NCI-H1417 (cell line): ENCODE measurements at places on chromosomes 16 and 17.

DNA sequence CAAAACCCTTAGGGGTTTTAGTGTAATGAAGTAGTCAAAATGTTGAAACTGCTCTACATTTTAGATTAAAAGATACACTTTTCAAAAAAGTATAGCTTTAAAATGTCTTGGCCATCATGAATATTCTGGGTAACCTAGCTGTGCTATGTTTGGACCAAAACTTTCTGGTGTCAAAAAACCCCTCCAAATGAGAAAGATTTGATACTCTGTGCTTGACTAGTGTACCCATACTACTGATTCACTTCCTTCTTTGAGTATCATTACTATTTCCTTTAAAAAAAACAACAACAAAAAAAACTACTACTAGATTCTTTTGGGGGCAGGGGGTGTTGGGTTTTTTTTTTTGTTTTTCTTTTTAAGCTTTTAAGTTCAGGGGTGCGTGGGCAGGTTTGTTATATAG is 37.3 kb downstream of the PTRH2 start:
- no peak for DNase-seq

GRCh38 chr17:40535924-40536294 is 29.4 kb downstream of the CCR7 start:
- DNase-seq, result peak; percentile 79

- no peak for DNase-seq
These were observed 11.8 kb downstream of the HMOX2 start for GRCh38 chr16:4487955-4488498.

DNA sequence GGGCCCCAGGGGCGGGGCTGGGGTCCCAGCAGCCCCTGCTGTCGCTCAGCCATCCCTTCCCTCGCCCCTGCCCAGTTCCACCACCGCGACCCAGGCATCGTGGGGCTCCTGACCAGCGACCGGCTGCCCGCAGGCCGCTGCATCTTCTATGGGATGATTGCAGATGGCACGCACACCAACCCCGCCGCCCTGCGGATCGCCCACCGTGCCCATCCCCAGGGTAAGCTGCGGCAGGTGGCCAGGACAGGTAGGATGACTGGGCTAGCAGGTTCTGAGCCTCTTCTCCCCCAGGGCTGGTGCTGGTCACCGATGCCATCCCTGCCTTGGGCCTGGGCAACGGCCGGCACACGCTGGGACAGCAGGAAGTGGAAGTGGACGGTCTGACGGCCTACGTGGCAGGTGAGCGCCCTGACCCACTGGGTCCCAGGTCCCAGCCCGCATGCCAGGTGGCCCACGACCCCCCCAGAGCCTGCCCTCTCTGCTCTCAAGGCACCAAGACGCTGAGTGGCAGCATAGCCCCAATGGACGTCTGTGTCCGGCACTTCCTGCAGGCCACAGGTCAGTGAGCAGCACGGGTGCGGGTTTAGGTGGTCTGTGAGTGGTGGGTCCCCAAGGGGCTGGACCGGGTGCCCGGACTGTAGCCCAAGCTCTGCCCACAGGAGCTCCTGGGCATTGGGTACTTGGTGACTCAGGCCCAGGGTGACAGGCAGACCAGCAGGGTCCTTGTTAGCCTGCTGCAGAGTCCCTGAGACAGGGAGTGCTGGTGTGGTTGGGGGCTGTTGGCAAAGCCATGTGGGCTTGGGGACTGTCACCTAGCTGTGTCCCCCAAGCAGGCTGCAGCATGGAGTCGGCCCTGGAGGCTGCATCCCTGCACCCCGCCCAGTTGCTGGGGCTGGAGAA is 2.8 kb downstream of the CEMP1 start:
- DNase-seq, result no peak

DNA sequence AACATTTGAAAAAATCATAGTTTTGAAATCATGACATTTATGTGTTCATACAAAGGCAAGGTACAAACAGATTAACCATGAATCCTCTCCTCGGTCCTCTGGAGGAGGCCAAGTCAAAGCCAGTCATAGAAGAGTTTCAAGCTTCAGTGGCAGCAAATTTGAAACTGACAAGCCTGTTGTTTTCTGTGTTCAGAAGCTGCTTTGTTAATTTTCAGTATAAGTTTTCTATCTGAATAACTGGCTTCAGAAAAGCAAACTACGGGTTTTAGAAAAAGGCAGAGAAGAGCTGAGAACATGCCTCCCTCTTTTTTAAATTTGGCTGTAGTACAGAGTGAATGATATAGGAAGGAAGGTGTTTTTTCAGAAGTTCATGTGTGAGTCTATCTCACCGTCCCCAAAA is 79.6 kb upstream of the CLEC18B start:
- DNase-seq, result no peak

DNA sequence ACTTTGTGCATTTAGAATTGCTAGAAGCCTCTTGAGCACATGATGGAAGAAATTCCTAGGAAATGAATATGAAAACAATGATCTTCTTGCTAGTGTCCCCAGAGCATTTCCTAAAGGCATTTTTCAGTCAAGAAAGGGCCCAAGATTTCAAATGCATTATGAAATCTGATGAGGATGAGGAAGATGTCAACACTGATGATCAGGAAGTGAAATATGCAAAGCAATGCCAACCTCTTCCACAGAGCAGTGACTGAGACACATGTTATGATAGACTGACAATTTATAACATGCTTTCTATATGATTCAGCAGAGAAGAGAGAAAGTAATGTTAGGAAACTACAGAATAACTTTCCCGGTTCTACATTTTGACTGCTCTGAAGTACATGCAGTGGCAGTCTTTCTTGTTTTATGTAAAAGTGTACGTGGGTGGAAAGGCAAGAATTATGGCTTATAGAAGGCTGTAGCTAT is 859.1 kb upstream of the GOT2 start:
- DNase-seq, result no peak

DNA sequence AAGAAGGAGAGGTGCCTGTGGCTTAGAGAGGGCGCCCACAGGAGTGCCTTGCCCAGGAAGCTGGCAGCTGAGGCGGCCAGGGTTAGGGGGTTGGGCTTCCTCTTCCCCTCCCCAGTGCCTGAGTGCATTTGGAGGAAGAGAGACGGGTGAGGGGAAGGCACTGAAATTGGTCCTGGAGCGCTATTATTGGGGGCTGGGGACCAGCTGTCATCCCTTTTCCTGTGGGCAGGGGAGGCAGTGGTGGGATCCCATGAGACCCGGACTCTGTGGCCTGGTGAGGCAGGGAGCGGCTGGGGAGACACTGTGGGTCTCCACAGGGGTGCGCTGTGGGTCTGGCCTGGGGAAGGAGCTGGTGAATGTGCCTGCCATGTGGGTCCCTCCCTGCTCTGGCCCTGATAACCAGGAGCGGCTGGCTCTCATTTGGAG is 259.7 kb downstream of the SEC14L1 start:
- no peak for DNase-seq

DNA sequence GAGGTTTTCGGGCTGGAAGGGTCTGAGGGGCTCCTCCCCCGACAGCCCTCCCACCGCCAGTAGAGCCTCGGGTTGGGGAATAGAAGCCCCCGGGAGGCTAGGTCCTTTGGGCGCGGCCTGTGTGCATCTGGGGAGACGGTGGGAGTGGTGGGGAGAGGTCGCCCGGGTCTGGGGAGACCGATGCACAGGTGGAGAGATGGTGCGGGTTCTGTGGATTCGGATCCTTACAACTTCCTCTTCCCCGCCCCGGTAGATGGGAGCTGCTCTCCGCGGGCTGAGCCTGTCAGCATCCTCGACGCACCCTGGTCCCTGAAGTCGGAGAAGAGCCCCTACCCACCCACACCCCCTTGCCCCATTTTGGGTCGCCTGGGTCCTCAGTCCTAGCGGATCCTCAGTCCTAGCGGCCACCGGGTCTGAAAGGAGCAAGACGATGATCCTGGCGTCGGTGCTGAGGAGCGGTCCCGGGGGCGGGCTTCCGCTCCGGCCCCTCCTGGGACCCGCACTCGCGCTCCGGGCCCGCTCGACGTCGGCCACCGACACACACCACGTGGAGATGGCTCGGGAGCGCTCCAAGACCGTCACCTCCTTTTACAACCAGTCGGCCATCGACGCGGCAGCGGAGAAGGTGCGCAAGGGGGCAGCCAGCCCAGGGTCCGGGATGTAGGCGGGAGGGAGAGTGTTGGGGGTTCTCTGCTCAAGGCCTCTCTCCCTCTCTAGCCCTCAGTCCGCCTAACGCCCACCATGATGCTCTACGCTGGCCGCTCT is 790 bp downstream of the BCKDK start:
- no peak for DNase-seq

GRCh38 chr16:4556580-4556979 is 440 bp downstream of the C16orf96 start:
- no peak for DNase-seq

DNA sequence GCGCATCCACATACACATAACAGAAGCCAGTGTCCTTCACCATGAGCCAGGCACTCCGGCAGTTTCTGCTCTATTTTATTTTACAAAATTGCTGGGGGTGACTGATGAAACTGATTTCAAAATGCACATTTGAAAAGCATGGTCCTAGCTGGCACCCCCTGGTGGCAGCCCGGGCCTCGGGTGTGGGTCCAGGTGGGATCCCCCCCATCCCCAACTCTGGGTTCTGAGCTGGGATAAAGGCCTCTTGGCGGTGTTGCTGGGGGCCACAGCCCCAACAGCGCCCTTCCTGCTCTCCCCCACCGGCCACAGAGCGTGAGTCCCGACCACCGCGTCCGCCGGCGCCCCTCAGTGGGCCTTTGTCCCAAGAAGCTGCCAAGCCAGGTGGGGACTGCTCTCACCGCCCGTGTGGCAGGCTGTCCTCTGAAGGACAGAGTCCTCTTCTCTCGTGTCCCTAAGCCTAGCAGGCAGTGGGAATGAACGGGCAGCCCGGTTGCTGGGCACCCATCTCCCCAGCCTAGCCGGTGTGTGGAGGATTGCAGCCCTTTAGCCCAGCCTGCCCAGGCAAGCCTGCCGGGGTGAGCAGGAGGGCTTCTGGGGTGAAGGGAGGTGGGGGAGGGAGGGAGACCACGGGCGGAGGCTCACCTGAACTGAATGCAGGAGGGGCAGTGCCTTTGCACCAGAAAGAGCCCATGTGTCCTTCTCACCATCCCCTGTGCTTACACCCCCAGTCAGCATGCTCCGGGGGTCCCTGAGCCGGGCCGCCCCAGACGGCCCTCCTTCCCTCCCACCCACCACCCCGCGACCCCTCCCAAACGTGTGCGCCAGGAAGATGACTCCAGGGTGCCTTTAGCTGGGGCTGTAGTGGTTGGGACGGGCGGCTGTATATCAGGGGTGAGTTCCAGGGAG is 898 bp downstream of the SNAI3 start:
- DNase-seq, result peak; percentile 9

DNA sequence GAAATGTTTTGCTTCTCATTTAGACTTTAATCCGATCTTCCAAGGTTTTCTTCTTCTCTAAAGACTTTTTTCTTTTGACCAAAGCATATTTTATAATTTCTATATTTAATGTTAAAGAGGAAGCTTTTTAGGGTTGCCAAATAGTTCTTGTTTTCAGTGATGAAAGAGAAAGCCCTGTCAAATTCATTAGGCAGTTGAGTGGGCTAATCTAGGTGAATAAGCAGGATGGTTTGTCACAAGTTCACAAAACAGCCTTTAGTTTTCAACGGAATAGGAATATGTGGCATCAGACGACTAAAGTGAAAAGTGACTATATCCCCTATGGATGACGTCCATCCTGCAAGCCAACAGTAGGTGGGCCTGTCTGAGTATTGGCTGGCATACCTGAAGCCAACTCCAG is 118.8 kb downstream of the NLK start:
- no peak for DNase-seq

DNA sequence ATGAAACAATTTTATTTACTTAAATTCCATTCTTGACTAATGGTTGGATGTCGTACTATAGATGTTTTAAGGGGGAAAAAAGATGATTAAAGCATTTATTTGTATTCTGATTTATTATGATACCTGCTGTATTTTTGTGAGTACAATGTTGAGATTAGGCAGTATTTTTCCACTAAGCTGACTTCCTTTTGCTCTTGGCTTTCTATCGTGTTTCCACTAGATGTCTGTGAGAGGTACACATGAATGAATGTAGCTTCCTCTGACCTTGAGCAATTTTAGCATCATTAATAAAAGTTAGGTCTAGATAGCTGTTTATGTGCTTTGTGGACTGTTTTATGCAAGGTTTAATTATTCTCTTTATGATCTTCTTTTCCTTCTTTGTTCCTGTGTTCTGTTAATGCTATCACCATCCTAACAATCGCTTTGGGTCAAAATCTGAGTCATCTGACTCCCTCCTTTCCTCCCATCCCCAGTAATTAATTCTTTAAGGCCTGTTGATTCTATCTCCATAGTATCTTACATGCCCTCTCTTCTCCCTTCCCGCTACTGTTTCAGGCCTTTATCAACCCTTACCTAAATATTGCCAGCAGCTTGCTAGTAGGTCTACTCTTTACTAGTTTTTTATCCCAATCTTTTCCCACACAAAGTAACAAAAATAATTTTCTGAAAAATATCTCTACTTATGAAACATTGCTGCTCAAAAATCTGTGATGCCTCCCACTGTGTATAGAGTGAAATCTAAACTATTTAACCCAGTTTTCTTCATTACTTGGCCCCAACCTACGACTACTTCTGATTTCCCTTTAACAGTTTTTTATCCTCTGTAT is 76.0 kb downstream of the VMP1 start:
- DNase-seq, result peak; percentile 6

- no peak for DNase-seq
These were observed 8.6 kb downstream of the P2RX1 start for GRCh38 chr17:3907483-3908216.

DNA sequence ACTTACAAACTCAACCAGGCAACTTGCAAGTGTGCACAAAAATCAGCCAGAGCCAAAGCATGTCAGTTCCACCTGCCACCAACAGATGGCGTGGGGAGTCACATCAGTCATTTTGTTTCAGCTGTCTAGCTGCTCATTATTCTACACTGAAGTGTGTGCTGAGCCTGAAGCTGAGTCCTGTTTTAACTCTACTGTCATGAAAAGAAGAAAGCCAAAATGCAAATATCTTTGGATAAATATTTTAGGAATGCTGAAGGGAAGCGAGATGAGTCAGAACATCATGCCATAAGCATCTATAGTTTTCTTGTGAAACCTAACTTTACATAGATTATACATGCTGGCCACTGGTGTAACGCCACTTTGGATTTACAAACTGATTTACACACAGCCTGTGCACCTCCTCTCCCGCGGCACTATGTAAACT is 172.6 kb downstream of the CDK5R1 start:
- DNase-seq, result peak; percentile 61

DNA sequence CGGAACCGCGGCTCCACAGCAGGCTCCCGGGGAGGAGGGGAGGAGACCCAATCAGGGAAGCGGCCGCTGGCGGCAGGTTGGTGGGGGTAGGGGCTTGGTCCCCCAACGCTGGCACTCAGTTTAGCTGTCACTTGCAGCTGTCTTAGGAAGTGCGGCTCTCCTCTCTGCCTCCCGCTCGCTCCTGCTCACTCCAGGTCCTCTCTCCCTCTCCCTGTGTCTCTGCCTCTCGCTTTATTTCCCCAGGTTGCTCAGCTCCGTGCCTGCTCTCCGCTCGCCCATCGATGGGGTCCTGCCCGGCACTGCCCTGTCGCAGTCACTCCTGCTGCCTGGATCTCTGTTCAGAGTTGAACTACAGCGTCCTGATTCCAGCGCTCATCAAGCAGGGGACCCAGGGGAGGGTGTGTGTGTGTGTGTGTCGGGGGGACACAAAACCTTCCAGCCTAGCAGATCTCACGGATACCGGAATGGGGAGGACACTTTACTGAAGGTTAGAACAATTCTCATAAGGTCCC is 145.6 kb downstream of the ENGASE start:
- DNase-seq, result no peak
